ENCODE measurements at places on chromosomes 6 and 20.

GRCh38 chr6:68229566-68229965 is 405.5 kb upstream of the ADGRB3 start:
- DNase-seq = no peak

GRCh38 chr6:70538376-70538775 is 28.4 kb upstream of the SDHAF4 start:
- no peak for DNase-seq

DNA sequence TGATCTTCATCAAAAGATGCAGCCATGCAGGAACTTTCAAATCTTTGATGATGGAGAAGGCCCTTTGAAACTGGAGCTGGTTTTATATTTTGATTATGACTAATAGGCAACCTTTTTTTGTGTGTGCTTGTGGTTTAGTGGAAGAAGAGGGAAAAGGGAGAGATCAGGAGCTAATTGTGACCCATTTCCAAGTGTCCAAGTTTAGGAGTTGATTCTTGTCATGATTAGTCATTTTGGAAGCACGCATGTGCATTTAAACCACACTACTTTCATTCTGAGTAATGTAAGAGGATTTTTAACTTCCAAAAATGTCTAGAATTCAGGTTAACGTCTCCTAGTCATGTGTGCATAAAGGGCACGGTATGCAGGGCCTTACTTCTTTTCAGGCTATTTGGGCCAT is 3.5 kb downstream of the FOXO3 start:
- no peak for DNase-seq

- peak; percentile 80 for DNase-seq
Measured at GRCh38 chr6:21914121-21914973, 320.8 kb downstream of the SOX4 start.

- DNase-seq = no peak
Measured at GRCh38 chr6:93343476-93343875, 75.9 kb downstream of the EPHA7 start.

DNA sequence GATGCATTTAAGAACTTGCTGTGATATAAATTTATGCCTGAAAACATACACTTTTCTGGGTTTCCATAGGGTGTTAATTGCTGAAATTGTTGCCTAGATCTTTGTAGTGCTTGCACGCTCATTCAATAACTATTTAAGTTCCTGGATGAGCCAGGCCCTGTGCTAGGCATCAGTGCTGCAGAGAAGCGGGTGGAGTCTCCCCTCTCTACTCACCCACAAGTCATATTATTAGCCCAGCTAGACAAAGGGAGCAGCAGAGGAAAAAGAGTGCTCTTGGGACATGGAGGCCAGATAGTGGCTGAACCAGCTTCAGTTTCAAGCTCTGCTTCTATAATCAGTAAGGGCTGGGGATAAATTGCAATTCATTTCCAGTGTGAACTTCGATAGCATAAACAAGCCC is 329.1 kb downstream of the TFAP2B start:
- DNase-seq = no peak

DNA sequence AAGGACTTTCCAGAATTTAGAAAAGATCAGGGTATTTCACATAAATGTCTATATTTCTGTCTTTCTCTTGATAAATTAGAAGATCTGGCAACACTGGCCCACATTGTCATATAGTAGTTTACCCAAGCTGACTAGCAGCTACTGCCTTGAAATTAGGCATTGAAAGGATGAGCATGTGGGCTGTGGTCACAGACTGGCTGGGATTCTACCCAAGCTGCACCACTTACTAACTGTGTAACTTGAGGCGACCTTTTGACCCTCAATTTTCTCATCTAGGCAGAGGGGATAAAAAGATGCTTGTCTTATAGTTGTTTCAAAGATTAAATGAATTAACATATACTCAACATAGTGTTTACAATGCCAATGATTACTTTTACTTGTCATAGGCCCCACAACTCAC is 152.7 kb upstream of the BMP2 start:
- DNase-seq = no peak

DNA sequence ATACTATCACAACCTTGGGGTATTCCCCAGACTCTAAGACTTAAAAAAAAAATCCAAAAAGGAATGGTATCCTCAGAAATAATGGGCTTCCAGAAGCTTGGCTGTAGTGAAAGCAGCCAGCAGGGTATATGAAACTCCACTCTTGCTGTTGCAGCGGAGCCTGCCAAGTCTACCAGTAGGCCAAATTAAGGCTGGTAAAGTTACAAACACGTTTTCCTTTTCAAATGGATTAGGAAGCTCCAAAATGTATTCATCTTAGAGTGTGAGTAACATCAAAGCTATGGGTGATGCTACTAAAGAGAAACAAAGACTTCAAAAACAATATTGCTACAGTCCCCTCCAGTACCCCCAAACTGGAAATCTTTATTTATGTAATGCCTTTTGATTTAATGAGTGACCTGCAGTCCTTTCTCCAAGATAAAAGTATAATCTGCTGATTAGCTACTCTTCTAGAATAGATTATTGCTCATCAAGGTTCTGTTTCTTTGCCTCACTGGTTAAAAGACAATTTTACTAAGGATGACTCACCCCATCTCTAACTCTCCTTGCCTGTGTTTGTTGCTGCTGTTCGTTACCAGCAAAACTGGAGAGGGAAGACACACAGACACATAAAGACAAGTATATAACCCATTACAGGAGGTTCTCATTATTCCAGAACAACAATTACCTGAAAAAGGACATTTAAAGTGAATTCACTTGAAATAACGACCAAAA is 84.9 kb downstream of the BTBD9 start:
- no peak for DNase-seq
